ENCODE measurements at places on chromosomes 3 and 15. TPM values are rescaled to one million over a fixed set of nuclear protein-coding genes. Genes with fewer than 3 reads are reported as not detected.

- DNase-seq, result no peak
These were observed 56.2 kb upstream of the HES1 start for GRCh38 chr3:194079702-194080172.

- DNase-seq, result no peak
These were observed 14.9 kb downstream of the SPRED1 start for GRCh38 chr15:38267421-38268022.

DNA sequence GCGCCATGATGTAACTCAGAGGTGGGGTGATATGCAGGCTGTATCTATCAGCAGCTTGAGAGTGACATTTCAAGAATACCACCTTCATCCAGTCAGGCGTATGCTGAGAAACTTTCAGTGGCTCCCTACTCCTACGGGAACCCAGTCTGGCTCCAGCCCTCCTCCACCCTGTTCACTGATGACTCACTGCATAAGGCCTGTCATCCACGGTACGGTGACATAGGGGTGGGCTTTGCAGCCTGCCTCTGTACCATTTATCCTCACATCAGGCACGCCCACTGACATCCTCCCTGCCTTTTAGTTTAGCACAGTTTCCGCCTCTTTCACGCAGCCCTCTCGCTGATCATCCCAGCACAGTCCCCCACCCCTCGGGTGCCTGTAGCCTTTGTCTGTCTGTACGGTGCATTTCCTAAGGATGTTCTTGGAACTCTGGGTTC, 11.7 kb downstream of the PXYLP1 start:
- DNase-seq, result no peak

GRCh38 chr15:45023659-45024225, 747 bp downstream of the SORD start:
- peak; percentile 9 for DNase-seq

The UQCRC1 gene
- polyA plus RNA-seq, result 180 TPM

DNA sequence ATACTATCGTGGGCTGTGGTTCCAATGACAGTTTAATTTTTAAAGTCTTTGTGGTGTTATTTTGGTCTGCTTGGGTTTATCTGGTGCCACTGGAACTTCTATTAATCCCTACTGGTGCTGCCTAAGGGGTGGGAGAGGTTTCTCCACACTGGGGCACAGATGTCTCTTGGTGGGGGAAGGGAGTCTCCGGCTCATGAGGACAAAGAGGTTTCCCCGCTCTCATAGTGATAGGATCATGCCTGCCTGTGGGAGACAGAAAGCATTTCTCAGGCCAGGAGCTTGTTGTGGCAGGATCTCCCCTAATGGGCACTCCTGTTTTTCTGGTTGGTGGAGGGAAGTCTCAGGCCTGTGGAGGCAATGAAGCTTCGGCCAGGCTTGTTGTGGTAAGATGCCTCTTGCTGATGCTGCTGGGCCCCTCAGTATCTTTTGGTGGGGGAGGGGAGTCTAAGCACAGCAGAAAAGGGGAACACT, 84.3 kb upstream of the THRB start:
- DNase-seq, result no peak

DNA sequence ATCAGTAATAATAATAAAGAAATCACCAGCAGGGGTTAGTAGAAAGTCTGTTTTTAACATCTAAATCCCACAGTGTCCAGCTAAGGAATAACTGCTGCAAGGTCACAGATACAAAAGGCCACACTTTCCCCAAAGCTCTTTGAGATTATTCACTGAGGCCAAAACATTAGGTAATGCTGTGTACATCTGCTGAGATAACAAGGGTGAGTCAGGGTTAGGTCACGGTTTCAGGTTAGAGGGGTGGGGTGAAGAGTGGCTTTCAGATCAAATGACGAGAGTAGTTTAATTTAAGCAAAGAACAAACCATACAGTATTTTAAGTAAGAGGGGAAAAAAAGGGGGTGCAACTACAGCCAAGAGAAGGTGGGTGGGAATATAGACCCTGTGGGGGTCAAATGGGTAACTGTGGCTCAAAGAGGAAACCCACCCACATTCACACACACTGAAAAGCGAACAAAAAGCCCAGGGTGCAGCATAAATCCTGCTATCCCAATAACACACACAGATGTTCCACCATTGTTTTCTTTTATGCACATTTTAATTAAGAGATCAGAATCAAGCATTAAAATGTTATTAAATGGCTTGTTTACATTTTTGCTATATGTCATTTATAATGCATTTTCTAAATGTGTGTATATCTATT, 412.9 kb downstream of the TIGIT start:
- DNase-seq, result no peak

The GOLGA6A gene
- 0.08 TPM for polyA plus RNA-seq

GRCh38 chr3:135965129-135965505, 411 bp upstream of the PPP2R3A start:
- DNase-seq, result no peak

DNA sequence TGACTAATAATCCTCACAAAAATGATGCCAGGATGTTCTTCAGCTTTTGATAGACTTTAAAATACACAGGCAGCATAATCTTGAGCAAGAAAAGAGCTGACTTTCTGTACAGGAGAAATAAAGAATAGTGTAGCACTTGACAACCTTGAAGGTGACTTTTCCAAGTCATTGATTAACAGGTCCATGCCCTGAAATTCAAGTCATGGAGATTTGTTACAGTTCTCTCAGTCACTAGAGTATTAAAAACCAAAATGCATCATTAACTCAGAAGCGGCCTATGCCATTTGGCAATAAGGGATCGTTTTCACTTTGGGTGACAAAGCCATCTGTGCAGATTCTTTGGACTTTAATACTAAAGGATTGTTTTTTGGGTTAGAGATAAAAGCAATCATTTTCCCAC, 692.7 kb upstream of the SGO1 start:
- no peak for DNase-seq

The DNASE1L3 gene
- 0.61 TPM for polyA plus RNA-seq

DNA sequence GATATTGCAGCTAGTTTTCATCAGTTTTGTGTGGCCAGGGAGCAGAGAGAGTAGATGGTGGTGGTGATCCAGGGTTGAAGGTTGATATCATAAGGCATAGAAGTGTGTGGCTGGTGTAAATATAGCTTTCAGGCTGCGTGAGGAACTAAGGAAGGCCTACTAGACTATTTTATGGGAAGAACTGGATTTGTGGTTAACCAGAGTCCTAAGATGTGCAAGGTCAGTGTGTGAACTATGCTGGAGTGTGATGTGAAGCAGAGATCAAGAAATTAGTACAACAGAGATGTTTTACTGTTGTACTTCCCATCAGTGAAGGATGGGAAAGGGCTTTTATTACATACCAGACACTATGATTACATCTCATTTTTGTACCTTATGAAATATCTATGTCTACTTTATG, 41.5 kb downstream of the MAPK6 start:
- no peak for DNase-seq

DNA sequence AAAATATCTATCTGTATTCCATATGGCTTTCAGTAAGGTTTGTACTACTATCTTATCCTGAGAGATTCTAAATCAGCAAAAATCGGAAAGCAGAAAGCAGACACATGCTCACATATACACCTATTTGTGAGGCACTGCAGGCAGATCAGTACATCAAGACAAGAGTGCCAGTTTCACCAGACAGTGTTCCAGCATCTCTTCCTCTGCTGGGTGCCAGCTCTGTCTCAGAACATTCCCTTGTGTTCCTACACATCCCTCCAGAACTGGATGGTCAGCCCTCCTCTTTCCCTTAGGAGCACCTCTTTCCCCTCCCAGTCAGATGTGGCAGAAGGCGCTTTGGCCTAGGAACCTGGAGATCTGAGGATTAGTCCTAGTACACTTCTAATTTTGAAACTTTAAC, 121.3 kb upstream of the IL12A start:
- DNase-seq, result no peak

DNA sequence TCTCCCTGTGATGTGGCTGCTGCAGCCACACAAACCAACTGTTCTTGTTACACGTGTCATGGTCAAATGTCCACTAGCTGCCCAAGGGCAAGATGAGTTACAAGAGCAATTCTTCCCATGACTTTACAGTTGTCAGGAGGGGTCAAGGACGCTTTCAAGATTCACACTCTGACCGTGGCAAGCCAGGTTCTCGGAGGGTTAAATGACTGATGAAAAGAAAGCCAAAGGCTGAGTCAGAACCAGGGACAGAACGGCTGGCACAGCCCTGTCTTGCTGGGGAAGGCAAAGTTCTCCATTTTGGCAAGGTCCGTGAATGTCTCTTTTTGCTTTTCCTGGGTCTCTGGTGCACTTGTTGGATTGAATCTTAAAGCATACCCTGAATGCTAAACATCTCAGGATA, 364.5 kb upstream of the ICE2 start:
- no peak for DNase-seq

GRCh38 chr15:101152914-101153313, 98.9 kb downstream of the CHSY1 start:
- no peak for DNase-seq

DNA sequence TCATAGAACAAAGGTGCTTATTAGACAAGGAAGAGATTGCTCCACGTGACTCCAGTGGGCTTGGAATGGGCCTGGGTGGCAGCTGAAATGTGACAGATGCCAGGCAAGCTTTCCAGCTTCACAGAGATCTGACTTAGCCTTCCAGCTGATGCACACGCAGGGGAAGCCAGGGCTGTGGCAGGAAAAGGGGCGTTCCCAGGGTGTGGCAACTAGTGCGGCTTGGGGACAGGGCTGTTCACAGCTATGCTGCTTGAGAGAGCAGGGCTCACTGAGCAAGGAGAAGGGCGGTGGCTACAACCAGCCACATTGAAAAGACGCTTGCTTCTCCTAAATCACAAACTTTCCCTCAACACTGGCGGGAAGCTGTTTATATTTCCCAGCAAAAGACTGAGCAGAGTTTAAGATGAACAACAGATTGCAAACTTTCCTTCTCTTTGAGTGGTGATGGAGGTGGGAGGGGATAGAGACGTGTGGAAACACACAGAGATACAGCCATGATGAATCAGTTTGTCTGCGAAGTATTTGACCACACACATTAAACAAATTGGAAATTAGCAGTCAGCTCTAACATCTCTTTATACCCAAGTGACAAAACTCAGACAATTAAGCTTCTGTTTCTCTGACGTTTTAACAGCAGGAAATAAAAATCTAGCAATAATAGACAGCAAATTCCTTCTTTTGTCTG, 127.5 kb downstream of the BDH1 start:
- no peak for DNase-seq

DNA sequence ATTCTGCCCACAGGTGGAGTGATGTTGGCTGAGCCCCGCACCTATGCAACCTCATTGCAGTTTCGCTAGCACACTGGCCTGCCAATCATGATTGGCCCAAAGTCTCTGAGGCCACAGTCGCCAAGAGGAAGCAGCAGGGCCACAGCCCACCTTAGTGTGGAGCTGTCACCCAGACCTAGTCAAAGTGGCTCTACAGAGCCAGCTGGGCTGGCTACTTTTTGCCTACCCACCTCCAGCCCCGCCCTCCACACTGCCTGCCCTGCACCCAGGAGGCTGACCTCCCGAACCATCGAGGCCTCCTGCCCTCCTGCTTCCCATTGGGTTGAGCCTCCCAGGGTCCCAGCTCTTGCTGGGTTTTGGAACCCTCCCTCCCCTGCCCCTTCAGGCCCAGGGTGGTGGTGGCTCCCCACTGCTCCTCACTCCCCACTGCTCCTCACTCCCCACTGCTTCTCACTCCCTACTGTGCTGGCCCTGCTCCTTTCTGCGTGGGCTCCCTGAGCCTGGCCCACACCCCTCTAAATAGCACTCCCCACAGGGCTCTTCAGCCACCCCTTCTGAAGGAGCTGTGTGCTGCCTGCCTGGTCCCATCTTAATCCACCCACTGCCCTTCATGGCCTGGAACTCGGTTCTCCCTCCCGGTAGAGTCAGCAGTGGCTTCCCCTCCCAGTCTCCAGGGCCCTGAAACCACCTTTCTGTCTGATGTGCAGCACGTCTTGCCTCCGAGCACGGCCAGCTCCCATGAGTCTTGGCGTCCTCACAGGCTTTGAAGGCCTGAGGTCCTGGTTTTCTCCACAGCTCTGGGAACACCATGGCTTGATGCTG, 89.3 kb downstream of the WNT7A start:
- DNase-seq, result no peak

DNA sequence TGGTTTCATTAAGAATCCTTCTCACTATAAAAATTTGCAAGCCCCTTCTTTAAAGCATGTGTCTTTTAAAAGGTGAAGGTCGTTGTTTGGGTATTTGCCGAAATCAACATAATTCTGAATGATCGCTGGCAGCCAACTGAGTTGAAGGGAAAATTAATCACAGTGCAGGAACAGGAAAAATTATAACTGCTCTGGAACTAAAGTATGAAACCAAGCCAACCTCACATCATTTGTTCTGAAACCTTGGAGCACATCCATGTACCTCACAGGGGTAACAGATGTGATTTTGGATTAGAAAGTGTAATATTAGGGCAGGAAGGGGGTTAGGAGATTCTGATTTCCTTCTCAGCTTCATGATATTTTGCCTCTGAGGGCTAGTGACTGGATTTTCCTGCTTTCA, 52.2 kb upstream of the PTX3 start:
- DNase-seq, result no peak

DNA sequence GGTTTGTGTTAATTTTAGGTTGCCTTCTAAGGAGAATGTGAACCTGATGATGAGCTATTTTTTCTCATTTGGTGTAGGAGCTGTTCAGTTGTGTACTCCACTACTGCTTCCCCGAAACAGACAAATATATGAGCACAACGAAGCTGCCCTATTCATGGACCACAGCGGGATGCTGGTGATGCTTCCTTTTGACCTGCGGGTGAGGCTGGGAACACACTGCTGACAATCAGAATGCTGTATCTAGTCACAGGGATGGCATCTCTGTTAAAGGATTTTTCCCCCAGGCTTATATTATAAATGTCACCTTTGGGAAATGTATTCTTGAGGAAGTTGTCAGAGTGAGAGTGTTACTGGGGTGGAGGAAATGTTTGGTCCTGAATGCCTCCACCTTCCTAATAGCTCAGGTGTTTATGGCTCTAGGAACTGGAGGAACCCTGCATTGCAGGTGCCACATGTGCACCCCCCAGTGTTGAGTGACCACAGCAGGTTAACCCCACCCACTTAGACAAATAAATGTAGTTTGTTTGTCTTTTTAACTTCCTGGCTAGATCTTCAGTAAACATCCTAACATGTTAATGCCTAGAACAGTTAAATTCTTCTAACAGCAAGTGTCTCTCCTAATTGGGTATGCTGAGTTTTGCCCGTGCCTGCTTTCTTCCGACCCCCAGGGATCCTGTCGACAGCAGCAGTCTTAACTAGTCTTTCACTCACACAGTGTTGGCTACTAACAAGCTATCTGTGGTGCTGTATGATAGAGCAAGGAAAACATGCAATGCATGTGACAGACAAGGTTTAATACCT, 35.7 kb downstream of the SRP14 start:
- no peak for DNase-seq

All from hindlimb muscle (tissue), 1 donor.